ENCODE measurements at places on chromosomes 7 and 10.

GRCh38 chr7:87874066-87874465 is 2.1 kb downstream of the SLC25A40 start:
- no peak for DNase-seq

GRCh38 chr10:130648807-130649206 is 512.6 kb downstream of the GLRX3 start:
- DNase-seq: no peak

GRCh38 chr7:121202834-121203233 is 126.0 kb upstream of the WNT16 start:
- no peak for DNase-seq

- DNase-seq: no peak
Measured at GRCh38 chr10:116168329-116168728, 104.7 kb downstream of the GFRA1 start.

DNA sequence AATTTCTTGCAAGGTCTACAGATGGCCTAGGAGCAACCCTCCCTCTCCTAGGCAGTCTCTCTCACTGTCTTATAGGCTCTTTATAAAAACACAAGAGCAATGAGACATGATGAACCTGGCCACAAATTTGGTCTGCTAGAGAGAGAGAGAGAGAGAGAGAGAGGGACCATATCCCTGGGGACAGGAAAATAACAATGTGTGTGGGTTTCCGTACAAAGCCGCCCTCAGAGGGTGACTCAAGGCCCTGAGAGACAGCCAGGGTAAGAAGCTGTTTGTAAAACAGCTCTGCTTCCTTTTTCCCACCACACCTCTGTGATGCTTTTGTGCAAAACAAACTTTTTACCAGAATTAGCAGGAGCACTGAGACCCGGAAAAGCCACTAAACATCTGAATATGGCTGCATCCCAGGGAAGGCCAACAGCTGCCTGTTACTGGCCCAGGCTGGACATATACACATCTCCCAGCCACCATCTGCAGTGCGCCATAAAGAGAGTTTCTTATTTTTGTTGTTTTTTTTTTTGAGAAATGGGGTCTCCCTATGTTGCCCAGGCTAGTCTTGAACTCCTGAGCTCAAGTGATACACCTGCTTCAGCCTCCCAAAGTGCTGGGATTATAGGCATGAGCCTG is 18.4 kb downstream of the GIMAP5 start:
- DNase-seq: no peak

DNA sequence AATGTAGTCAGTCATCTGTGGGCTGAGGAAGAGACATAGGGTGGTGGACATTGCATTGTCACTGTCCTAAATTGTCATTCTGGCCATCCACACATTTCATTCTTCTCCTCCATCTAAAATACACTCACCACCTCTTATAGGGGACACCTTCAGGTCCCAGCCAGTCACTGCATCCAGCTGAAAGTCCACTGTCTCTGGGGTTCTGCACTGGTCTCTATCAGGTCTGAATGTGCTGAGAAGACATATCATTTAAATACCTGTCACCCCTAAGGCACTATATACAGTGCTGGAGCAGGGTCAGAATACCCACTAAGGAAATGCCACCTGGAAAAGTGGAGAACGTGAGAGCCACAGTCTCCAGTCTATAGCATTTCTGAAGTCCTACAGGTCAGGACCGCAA is 29.6 kb downstream of the SH2D4B start:
- no peak for DNase-seq

GRCh38 chr10:89185658-89186057 is 21.5 kb downstream of the CH25H start:
- DNase-seq: no peak

- DNase-seq: no peak
Measured at GRCh38 chr7:9097565-9098060, 664.2 kb downstream of the NXPH1 start.

DNA sequence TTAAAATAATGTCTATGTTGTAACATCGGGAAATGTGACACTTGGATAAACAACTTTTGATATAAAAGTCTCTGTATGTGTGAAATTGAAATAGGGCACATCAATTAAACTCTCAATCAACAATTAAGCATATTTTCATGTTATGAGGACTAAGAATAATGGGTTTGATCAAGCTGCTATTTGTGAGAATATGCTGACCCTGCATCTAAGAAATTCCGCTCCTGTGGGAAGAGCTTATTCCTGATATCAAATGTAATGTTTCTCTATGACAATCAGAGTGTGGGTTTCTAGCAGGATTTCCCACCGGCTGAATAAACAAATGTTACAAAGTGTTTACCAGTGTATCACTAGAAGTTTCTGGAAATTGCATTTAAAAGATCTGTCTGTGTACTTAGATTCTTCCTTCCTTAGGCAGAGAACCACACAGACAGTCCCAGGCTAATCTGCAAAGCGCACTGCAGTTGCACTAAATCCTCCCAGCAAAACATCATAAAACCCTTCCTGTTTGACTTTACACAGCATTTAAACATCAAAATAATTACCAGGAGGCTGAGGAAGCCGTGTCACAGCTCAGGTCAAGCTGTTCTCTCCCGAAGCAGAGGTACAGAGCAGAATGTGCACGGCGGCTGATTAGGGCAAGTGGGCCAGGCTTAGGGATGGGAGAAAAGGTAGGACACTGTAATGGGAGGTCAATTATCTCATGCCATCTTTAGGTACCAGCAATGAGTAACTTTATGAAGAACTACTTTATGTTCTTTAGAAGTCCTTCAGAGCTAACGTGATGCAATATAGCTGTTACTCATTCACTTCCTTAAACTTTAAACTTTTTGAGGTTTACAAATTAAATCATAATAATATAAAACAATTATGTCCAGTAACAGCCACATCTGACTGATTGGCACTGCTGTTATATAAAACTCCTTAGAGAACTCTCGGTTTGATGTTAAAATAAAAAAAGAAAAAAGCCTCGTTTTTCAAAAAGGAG is 109.1 kb upstream of the CTTNBP2 start:
- no peak for DNase-seq

DNA sequence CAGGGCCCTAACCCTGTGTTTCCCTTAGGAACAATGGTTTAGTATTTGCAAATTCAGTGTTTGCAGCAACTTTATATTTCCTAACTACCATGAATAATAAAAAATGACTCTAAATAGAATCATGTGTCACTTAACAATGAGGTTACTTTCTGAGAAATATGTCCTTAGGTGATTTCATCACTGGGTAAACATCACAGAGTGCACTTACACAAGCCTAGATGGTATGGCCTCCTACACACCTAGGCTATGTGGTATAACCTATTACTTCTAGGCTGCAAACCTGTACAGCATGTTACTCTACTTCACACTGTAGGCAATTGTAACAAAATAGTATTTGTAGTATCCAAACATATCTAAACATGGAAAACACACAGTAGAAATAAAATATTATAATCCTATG is 1174.6 kb upstream of the LRRTM3 start:
- DNase-seq: no peak

DNA sequence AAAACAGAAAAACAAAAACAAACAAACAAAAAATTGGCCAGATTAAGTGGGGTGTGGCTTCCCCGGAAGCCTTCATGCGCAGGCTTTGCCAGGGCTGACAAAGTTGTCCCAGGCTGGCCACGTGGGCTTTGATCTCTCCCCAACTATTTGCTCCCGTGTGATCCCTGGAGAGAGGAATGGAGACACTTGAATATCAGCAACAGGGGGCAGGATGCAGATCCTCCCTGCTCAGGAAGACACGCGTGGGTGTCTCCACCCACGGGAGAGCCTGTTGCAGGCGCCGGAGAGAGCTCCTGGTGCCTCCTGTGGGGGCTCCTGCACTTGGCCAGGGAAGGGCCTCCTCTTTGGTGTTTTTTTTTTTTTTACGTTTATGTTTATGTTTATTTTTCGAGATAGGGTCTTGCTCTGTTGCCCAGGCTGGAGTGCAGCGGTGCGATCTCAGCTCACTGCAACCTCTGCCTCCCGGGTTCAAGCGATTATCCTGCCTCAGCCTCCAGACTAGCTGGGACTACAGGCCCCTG is 19.0 kb downstream of the TRIM56 start:
- no peak for DNase-seq

GRCh38 chr10:23702977-23703414 is 264.1 kb downstream of the OTUD1 start:
- no peak for DNase-seq

- DNase-seq: no peak
Measured at GRCh38 chr7:76364198-76364584, 5.4 kb upstream of the YWHAG start.

GRCh38 chr10:68366600-68366999 is 33.9 kb upstream of the PBLD start:
- DNase-seq: no peak

DNA sequence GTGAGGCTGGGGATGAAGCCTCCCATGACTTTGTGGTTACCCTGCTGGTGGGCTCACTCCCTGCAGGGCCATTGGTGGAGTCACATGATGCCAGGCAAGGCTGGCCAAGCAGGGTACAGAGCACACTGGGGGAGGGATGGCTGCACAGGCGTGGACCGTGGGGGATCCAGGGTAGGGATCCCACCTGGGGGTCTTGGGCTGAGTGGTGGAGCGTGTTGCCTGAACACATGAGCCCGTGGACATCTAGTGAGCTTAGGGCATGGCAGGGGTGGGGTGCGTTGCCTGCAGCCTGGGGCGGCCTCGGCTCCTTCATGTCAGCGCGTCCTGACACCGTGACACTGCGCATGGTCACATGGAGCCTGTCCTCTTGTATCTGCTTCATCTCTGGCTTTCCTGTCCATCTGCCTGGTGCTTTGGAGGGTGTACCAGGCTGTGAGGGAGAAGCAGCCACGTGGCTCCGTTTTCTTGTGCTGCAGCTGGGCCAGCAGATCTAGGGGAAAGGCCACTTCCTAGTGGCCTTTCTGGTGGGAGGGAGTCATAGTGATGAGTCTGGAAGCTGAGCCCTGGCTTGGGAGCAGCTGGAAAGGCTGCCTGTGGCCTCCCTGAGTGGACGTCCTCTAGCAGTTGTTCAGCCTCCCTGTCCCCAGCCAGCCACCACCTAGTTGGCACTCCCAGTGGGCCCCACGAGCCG is 96.2 kb downstream of the LHPP start:
- DNase-seq: no peak

GRCh38 chr10:106557053-106557452 is 607.5 kb downstream of the SORCS1 start:
- DNase-seq: no peak

DNA sequence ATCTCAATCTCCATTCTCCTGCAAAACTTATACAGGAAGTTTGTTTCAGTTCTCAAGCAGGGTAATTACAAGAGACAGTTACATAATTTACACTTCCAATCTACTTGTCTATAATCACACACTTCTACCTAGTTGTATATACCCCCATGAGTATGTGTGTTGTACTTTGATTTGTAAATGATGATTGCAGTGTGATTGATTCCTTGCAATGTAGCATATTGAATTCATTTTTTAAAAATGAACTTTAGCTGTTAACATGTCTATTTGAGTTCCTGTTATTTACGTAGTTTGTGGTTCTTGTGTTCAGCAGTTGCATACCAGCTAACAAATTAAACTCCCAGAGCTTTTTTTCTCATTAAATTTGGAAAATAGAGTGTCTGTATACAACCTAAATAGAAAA is 102.5 kb upstream of the SAMD8 start:
- no peak for DNase-seq

DNA sequence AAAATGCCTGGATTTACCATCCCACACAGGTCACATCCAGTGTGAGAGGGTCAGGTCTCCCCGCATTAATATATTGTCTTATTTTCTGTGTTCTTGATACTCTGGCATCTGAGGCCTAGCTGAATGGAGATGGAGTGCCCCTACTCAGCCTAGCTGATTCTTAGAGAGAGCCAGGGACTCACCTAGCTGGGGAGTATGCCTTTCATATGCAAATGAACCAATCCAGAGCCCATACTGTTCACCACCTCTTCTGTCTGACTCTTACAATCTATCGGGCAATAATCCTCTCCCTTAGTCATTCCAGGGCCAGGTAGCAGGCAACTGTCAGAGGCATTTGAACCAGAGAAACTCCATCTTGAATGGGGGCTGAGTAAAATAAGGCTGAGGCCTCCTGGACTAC is 46.3 kb downstream of the LBX1 start:
- no peak for DNase-seq

DNA sequence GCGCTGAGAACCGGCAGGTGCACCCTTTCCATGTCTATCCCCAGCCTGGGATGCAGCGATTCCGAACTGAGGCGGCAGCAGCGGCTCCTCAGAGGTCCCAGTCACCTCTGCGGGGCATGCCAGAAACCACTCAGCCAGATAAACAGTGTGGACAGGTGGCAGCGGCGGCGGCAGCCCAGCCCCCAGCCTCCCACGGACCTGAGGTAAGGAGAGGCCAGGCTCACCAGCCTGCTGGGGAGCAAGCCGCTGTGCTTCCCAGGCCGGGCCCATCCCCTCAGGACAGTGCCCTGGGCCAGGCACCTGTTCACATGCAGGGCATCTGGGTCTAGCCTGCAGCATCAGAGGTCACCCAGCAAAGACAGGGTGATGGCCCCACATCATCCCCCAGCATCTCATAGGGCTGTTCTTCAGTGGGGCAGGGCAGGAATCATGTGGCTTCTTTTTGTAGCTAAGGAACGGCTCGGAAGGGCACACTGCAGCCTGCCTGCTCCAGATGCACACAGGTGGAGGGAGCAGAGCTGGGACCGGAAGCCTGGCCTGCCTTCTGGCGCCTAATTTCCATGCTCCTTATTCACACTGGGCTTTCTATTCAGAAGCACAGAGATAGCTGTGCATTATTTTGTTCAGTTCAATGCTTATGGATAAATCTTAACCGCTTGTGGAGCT is 18.9 kb downstream of the BAG3 start:
- DNase-seq: no peak

DNA sequence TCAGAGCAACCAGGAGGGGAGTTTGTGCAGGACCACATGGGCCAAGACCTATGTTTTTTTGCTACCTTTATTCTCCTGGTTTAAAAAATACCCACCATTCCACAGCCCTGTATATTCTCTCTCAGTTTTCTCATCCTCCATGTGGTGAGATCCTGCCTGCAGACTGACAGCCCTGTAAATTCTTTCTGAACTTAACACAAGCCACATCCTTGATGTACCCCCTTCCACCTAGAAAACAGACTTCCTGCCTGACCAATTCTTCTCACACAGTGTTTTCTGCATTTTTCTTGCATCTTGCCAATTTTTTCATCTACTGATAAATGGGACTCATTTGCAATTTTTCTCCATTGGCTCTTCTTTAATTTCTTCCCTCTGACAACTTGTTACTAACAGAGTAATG is 78.4 kb downstream of the INSYN2A start:
- no peak for DNase-seq

DNA sequence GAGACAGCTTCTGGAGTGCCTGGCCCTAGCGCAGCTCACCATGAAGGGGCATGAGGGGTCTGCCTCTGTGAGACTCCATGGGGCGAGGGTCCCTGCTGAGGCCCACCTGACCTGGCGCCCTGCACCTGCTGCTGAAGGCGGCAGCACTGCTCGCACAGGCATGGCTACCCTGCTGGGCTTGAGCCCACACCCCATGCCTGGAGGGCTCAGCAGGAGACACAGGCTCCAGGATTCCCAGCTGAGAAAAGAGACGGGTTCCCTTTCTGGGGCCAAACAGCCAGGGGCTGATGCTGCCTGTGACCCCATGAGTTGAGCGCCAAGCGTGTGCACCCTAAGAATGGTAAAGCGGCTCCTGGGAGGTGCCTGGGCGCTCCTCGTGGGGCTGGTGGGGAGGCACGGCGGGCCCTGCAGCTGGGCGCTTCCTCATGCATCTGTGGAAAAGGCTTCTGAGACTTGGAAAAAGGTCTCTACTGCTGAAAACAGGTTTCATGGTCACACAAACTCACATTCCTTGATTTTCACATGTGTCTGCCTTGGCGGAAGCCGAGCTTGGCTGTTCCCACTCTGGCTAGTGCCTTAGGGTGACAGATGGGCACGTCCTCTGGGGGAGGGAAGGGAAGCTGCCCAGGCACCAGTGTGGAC is 233.4 kb downstream of the ZMYND11 start:
- no peak for DNase-seq

- no peak for DNase-seq
Measured at GRCh38 chr7:157990881-157991250, 596.8 kb downstream of the PTPRN2 start.
